OCI-LY7 (cell line): ENCODE measurements at places on chromosomes 1 and 21.

DNA sequence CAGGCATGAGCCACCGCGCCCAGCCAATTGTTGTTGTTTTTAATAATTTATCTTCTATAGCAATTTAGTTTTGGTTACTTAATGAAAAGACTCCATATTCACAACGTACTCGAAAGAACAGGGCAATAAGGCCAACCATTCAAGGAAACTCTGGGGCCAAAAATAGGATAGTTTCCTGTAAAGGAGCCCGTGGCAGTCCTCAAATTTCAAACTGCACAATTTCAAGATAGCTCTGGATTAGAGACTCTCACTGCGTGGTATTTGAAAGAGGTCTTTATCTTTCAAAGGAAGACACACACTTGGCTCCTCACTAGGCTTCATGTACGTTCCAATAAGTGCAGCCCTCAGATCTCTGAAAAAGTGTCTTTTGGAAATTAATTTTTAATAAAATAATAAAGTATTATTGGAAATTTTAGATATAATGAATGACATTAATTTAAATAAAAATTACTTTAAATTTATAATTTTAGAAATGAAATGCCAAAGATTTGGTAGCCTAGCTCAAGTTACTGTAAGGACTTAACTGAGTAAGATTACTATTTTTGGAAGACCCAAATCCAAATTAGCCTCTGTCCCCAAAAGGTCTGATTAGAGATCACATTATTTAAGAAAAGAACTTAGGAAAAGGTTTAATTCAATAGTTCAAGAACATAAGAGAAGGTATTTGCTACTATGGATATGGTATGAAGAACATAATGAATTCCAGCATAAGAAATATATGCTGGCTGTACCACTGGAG is 22.7 kb upstream of the DONSON start:
- no peak for DNase-seq

DNA sequence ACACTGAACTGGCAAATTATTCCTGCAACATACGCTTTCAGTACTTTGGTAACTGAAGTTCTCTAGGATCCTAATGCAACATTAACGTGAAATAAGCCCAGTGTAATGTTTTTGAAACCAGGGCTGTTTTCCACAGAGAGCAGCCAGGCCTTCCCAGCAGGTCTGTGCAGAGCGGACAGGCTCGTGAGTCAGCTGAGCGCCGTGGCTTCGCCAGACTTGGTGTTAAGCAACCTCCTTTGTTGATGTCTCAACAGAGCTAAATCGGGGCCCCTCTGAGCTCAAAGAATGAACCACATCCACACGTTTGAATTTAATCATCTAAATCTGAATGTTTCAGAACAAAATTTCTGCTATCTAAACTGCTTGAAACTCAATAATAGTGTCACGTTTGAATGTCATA is 181.8 kb upstream of the FMN2 start:
- no peak for DNase-seq

- no peak for DNase-seq
Measured at GRCh38 chr1:71785450-71785849, 496.9 kb downstream of the NEGR1 start.

- DNase-seq, result peak; percentile 98
Measured at GRCh38 chr1:32249831-32250525, 1.1 kb upstream of the LCK start.

- DNase-seq, result no peak
Measured at GRCh38 chr1:114340892-114341291, 170.1 kb downstream of the TRIM33 start.
